Urothelium cell line (cell line): ENCODE measurements at places on chromosomes 7 and 10.

DNA sequence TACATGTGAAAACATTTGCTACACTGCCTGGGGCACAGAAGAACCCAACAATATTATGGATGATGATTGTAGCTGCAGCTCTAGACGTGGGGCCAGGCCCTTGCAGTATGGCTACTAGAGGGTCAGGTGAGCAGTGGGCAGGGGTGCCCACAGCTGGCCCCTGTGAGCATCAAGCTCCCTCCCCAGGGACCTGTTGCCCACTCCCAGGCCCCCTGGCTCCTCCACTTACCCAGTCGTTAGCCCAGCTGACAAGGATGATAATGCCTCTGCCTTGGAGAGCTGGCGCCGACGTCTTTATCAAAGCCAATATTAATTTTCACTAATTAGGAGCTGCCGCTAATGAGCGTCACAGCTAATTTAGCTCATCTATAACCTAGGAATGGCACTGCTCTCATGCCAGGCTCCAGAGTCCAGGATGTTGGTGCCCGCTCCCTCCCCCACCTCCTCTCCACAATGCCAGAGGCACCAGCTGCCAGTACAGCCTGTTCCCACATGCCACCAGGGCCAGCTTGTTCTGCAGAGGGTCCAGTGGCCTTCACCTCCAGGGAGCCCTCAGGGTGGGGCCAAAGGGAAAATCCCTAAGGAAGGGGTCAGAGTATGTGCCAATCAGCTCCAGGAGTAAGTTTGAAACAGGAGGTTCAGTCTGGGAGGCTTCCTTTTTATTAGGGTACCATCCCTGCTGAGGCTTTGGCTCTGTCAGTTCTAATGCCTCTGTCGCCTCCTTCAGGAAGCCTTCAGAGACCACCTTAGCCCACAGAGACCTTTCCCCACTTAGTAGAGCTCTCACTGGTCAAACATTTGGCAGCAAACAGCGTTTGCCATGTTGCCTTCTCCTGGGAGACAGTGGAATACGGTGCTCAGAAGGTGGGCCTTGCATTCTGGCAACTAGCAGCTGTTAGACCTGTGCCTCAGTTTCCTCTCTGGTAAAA is 77.2 kb downstream of the CDH23 start:
- DNase-seq, result no peak

GRCh38 chr10:99540657-99541531 is 8.2 kb downstream of the NKX2-3 start:
- peak; percentile 63 for DNase-seq

DNA sequence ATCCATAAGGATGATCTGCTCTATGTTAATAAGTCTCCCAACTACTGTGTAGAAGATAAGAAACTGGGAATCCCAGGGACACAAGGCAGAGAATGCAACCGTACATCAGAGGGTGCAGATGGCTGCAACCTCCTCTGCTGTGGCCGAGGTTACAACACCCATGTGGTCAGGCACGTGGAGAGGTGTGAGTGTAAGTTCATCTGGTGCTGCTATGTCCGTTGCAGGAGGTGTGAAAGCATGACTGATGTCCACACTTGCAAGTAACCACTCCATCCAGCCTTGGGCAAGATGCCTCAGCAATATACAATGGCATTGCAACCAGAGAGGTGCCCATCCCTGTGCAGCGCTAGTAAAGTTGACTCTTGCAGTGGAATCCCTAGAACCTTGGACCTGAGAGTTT is 10.3 kb downstream of the WNT16 start:
- DNase-seq, result no peak

DNA sequence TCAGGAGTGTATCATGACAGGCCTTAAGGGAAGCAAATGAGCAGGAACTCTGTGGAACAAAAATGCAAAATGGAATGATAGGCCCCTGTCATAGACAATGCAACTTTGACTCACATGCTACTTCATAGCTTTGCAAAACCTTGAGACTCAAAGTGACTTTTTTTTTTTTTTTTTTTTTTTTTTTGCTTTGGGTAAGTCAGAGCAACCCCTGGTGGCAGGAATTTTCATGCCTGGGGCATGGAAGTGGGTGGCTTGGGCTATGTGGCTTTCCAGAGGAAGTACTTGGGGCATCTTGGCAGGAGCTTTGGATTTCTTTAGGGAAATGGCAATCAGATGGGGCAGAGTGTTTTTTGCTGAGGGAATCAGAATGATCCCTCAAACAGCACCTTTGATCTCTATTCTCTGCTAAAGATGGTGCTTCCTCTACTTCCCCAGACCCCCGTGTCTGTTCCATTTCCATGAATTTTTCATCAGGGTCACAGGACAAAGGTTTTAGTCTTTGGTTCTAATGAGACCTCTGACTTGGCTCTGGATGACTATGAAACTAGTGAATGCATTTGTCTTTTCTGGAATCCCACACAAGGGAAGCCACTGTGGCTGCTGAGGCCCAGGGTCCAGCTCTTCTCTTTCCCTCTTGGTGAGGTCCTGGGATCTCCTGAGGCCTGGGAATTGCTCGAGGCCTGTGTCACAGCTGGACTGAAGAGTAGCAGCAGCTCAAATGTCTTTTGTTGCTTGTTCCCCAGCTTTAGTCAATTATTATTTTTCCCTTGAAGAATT is 62.8 kb downstream of the TACC2 start:
- peak; percentile 76 for DNase-seq

- no peak for DNase-seq
Measured at GRCh38 chr7:55105952-55106351, 87.1 kb downstream of the EGFR start.

GRCh38 chr10:15451137-15452094 is 80.3 kb upstream of the FAM171A1 start:
- no peak for DNase-seq

GRCh38 chr7:42906181-42906580 is 5.7 kb downstream of the C7orf25 start:
- DNase-seq, result no peak

GRCh38 chr10:133422223-133422806 is 2.1 kb downstream of the SPRN start:
- no peak for DNase-seq

DNA sequence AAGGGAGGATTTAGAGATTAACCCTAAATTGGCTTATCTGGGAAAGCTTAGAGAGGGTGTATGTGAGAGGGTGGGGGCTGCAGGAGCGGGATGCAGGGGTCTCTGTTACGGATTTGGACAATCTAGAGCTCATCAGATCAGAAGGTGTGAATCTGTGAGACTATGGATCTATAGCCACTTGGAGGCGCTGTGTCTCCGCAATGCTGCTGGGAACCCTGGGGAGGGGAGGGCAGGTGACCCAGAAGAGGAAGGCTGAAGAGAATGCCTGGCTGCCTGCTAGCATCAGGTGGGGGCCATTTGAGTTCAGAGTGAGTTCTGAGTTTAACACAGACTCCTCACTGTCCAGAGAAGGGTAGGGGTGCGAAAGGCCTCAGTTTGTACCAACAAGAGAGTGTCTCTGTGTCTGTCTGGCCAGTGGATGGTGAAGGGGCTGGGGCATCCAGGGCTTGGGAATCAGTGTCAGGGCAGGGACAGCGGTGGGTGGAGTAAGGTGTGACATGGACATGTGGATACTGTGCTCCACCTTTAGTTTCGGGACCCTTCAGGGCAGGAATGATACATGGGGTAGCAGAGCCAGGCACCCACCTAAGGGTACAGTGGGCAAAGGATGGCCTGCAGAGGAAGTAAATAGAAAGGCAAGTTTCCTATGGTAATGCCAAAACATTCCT is 187.3 kb upstream of the PRSS58 start:
- DNase-seq, result no peak

GRCh38 chr7:43044511-43044910 is 67.9 kb upstream of the HECW1 start:
- no peak for DNase-seq

DNA sequence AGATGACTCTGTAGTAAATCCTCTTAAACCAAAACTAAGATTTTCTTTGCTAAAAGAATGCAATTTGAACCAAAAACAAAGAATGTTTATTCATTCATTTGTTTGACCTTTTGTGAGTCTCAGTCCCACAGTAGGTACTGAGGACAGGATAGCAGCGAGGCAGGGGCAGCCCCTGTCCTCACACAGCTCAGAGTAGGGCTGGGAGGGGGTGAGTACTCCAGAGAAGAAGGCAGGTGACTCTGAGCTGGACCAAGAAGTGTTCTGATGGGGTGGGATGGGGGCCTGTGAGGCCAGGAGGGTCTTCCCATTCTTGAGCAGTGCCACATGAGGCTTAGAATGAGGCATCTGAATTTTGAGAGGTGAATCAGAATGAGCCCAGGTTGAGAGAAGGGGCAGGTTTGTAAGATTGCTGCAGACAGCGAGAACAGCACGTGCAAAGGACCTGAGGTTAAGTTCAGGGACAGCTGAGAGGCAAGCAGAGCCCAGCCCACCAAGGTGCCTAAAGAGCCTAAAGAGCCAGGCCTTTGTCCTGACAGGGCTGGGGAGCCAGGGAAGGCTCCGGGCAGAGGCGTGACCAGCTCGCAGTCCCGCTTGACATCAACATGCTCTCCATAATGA is 56.9 kb upstream of the CHST15 start:
- no peak for DNase-seq

DNA sequence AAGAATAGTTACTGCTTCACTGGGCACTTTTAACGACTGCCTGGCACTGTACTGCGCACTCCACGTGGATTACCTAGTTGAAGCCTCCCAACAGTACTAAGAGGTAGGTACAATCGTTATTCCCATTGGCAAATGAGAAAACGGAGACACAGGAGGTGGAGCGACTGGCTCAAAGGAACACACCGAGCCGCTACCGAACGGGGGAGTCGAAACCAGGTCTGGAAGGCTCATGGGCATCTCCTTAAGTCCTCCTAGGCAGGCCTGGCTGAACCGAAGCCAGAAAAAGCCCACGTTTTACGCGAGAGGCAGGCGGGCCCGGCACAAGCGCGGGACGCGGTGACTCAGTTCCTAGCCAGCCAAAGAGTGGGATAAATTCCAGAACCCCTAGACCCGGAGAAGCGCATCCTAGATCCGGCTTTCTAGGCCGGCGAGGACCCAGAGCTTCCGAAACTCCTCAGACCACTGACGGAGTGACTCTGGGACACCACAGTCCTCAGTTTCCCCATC is 472 bp downstream of the PDAP1 start:
- DNase-seq, result peak; percentile 66
